Ovary (tissue), 10 donors: ENCODE measurements at places on chromosomes 1 and 21. TPM values are rescaled to one million over a fixed set of nuclear protein-coding genes. Genes with fewer than 3 reads are reported as not detected.

- H3K27me3 ChIP-seq = no peaks in the 10 kb centered on the region
- peaks cover 2% of the 10 kb centered on the region for H3K4me1 ChIP-seq
- no peaks in the 10 kb centered on the region for H3K36me3 ChIP-seq
Measured at GRCh38 chr1:36134505-36135329, 9.7 kb upstream of the COL8A2 start.

GRCh38 chr1:150562446-150563339, 13.5 kb downstream of the ADAMTSL4 start:
- H3K4me3 ChIP-seq = peak overlapping the region; percentile 56
- peak overlapping the region; percentile 96 for H3K27ac ChIP-seq
- no peaks in the 10 kb centered on the region for H3K27me3 ChIP-seq

GRCh38 chr21:14977814-14978213, 87.0 kb downstream of the NRIP1 start:
- DNase-seq = no peak
- H3K4me1 ChIP-seq = no peaks in the 10 kb centered on the region

Gene AXDND1
- total RNA-seq = 4.1 TPM

Gene OR2G6
- 0.23 TPM for total RNA-seq

DNA sequence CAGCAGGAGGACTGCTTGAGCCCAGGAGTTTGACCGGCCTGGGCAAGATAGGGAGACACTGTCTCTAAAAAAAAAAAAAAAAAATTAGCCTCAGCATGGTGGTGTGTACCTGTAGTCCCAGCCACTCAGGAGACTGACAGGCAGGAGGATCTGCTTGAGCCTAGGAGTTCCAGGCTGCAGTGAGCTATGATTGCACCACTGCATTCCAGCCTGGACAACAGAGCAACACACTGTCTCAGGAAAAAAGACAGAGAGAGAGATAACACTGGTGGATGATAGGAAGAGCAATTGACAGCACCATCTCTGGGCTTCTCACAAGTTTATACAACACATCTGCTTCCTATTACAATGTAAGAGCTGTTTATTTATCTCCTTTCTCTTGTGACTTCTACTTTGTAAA, 2.4 kb upstream of the RNU11 start:
- H3K4me3 ChIP-seq = no peak overlapping the region
- H3K27me3 ChIP-seq = no peaks in the 10 kb centered on the region
- peaks cover 5% of the 10 kb centered on the region for H3K4me1 ChIP-seq
- DNase-seq = no peak

Gene RAB25
- 2.4 TPM for total RNA-seq

GRCh38 chr21:35696644-35697043, 363.7 kb downstream of the SETD4 start:
- peaks cover 11% of the 10 kb centered on the region for H3K4me1 ChIP-seq
- H3K4me3 ChIP-seq = no peak overlapping the region

GRCh38 chr1:169106095-169106920, at the start of gene ATP1B1:
Gene ATP1B1 (plus strand): TSS chr1:169106690. CDS start chr1:169106830, 140 bp downstream.
- H3K27me3 ChIP-seq = no peaks in the 10 kb centered on the region
- no peaks in the 10 kb centered on the region for H3K36me3 ChIP-seq
- DNase-seq = peak; percentile 90
- H3K4me1 ChIP-seq = peaks cover 7% of the 10 kb centered on the region

GRCh38 chr1:11807133-11807532, 1.1 kb downstream of the CLCN6 start:
- peak overlapping the region; percentile 96 for H3K27ac ChIP-seq
- H3K4me3 ChIP-seq = peak overlapping the region; percentile 80
- no peaks in the 10 kb centered on the region for H3K4me1 ChIP-seq
- DNase-seq = peak; percentile 13
- no peaks in the 10 kb centered on the region for H3K36me3 ChIP-seq

GRCh38 chr1:27439150-27439549, 46.7 kb downstream of the GPR3 start:
- no peak overlapping the region for H3K27ac ChIP-seq
- H3K27me3 ChIP-seq = no peaks in the 10 kb centered on the region
- H3K4me3 ChIP-seq = no peak overlapping the region
- no peaks in the 10 kb centered on the region for H3K36me3 ChIP-seq

DNA sequence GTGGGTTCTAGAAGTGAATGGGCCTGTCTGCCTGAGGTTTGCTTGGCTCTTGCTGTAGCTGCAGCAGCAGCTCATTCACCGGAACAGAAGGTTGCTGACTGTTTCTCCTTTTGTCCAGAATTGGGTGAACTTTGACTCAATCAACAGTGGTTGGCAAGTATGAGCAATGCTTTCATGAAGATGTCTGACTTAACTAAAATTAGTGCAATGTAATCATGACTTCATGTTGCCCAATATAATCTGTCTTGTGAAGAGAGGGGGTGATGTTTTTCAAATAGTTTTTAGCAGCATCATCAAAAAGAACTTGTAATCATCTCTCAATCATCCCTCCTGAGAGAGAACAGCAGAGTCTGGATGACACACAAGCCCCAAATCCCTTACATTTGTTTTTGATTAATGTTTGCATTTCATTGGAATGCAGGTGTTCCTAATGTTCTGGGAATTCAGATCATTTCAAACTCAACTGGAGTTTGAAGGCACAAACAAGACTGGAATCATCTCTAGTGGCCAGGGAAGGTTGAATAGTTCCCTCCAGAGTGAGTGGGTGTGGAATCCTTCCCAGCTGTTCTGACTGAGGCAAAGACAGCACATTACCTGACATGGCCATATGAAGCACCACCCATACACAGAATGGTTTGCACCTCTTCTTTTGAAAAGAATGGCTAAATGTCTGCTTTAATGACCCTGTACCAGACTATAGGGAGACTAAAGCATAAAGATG, 82.9 kb downstream of the HLX start:
- H3K36me3 ChIP-seq = no peaks in the 10 kb centered on the region
- no peaks in the 10 kb centered on the region for H3K4me1 ChIP-seq
- no peak overlapping the region for H3K27ac ChIP-seq
- H3K27me3 ChIP-seq = no peaks in the 10 kb centered on the region

DNA sequence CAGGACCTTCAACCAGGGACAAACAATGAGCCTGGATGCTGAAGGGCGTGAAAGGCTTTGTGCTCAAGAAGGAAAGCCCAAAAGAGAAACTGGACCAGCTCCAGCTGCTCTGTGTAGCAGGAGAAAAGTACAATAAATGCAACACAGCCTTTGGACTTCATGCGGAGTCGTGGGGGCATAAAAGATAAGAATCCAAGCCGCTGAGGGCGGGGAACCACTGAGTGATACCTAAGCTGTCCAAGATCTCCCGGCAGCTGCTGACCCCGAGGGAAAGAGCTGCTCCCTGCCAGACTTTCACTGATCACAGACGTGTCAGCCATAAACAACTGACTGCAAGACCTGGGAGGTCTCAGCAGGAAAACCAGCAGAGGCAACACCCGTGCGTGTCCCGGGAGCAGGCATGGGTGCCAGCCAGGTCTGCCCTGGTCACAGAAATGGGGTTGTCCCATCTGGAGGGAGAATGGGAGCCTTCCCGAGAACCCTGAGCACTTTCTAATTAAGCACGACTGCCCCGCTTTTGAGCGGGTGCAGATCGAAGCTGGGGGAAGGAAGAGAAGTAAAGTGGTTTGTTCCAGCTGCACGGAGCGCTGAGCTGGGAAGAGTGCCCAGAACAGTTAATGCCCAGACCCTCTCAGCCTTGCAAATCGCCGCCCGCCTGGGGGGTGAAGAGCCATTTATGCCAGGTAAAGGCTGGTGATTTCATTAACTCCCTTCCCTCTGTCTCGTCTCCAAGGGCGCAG, 68.3 kb upstream of the TARDBP start:
- no peaks in the 10 kb centered on the region for H3K27me3 ChIP-seq
- H3K4me1 ChIP-seq = peaks cover 3% of the 10 kb centered on the region
- peak; percentile 37 for DNase-seq
- H3K27ac ChIP-seq = no peak overlapping the region
- H3K4me3 ChIP-seq = peak overlapping the region; percentile 29

Gene KRTAP11-1
- not detected for total RNA-seq

Gene OR10R2
- total RNA-seq = not detected

DNA sequence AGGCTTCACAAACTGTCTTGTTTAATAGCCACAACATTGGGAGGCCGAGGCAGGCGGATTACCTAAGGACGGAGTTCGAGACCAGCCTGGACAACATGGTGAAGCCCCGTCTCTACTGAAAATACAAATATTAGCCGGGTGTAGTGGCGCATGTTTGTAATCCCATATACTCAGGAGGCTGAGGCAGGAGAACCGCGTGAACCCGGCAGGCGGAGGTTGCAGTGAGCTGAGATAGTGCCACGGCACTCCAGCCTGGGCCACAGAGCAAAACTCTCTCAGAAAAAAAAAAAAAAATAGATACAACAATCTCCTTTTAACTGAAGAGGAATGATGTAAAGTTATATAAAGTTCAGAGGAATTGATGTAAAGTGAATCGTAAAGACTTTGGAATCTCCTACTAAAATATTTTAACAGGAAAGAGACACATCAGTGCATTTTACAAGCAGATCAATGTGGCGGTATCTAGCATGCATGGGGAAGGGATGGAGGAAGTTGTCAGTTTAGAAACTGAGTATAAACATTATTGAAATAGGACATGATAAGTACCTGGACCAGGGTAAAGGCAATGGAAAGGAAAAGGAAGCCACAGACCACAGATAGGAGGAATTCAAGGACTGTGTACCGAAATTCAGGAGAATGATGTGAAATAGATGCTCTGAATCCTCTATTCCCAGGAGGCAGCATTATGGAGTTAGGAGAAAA, 41.5 kb downstream of the PTPRC start:
- H3K4me1 ChIP-seq = no peaks in the 10 kb centered on the region
- no peaks in the 10 kb centered on the region for H3K27me3 ChIP-seq
- no peaks in the 10 kb centered on the region for H3K36me3 ChIP-seq
- H3K27ac ChIP-seq = no peak overlapping the region
- no peak overlapping the region for H3K4me3 ChIP-seq
